ENCODE measurements at places on chromosomes 6 and 20.
A peak's percentile ranks its signal among the peaks of the same experiment; 100 is the strongest.

DNA sequence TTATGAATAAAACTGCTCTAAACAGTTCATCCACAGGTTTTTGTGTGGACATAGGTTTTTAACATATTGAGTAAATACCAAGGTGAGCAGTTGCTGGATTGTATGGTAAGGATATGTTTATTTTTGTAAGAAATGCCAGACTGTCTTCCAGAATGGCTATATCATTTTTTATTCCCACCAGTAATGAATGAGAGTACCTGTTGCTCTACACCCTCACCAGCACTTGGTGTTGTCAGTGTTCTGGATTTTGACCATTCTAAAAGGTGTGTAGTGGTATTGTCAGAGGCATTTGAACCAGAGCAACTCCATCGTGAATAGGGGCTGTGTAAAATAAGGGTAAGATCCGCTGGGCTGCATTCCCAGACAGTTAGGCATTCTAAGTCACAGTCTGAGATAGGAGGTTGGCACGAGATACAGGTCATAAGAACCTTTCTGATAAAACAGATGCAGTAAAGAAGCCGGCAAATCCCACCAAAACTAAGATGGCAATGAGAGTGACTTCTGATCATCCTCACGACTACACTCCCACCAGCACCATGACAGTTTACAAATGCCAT, 12.9 kb upstream of the NT5E start:
- DNase-seq: no peak

DNA sequence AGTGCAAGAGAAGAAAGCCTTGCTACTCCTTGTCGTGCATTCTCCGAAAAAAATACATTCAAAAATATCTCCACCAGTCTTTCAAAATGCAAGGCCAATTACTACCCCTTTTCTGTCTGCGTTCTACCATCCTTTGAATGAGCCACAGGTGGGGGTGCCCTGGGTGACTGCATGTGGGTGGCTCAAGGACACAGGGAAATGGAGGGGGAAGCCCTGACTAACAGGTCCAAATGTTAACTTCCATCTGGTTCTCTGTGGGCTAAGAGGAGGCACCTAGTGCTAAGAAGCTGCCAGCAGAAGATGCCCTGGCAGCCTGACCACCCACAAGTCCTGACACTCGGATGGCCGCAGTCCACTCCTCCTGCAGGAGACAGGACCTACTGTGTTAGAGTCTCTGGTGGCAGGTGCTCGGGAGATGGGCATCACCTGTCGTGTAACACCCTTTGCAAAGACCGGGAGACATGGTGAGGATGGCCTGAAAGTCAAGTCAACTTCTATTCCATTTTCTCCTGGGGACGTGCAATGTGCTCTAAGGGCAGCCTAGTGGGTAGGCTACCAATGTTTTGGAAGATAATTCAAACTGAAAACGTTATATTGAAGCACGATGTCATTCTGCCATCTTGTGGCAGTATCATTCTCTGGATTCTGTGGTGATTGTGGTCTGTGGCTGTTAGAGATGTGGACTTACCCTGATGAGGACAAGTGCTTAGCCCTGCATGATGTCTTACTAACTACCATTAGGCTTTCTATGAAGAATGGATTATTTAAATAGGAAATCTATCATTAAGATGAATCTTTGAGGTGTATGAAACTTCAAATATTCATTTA, 27.4 kb upstream of the IGF2R start:
- peak; percentile 67 for DNase-seq

DNA sequence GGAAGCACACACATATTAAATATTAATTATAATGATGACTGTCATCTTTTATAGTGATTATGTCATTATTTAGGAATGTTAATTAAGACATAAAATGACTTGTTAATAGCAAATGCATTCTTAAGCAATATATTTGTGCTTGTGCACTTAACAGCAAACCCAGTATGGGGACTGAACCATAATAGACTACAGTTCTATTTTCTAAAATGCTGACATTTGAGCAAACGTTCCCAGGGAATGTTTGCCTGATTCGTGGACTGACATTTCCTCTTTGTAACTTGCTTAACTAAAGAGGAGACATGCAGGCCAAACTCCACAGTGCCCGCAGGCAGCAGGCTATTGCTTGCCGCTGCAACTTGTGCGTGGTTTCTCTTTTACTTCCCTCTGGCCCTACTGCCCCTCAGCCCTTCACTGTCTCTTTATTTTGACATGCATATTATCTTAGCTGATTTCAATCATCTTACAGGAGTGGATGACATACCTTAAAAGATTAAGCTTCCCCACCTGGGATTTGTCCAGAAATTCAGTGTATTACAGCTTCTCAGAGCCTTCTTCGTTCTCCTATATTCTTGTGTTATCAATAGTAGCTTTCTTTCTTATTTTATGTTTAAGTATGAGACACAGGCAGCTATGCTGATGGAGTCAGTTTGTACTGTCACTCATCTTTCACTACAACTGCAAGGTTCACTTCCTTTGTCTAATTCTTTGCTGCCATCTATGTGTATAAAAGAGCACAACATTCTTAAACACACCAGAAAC, 141.5 kb downstream of the GMDS start:
- DNase-seq: peak; percentile 68

GRCh38 chr6:30547454-30547853, 8.8 kb downstream of the GNL1 start:
- no peak for DNase-seq

DNA sequence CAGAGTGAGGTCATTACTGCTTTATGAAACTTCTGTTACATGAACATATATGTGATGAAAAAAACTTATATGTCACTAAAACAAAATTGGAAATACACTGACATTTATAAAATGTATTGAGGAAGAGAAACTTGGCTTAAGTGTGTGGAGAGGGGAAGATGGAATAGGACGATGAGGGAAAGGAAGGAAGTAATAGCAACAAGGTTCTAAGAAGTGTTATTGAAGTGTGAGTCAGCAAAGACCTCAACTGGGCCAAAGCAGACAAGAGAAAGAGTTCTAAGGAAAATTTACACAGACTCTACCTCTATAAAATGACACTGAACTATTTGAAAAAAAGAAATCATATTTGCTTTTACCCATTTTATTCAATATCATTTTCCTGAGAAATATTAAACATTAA, 38.3 kb downstream of the SNX3 start:
- DNase-seq: peak; percentile 71

DNA sequence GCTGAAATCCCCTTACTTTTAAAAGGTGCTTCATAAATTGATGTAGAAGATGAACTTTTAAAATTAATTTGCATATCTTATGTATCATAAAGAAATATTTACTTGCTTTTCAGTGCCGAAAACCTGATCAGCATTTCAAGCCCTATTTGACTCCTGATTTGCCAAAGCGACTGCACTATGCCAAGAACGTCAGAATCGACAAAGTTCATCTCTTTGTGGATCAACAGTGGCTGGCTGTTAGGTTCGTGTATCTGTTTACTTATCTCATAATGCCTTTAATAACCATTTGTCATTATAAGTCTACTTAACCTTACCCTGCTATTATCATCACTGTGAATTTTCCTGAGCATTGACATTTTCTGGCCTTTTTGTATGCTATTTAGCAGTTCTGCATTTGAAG, 7.8 kb downstream of the OR2A4 start:
- DNase-seq: no peak

- peak; percentile 9 for DNase-seq
Measured at GRCh38 chr6:130931683-130932082, 104.5 kb downstream of the SMLR1 start.

- DNase-seq: no peak
Measured at GRCh38 chr6:13428583-13429405, 58.6 kb downstream of the GFOD1 start.

GRCh38 chr6:44169154-44169553, 10.5 kb downstream of the CAPN11 start:
- DNase-seq: no peak

GRCh38 chr20:3077618-3078134, 6.3 kb downstream of the OXT start:
- DNase-seq: no peak

DNA sequence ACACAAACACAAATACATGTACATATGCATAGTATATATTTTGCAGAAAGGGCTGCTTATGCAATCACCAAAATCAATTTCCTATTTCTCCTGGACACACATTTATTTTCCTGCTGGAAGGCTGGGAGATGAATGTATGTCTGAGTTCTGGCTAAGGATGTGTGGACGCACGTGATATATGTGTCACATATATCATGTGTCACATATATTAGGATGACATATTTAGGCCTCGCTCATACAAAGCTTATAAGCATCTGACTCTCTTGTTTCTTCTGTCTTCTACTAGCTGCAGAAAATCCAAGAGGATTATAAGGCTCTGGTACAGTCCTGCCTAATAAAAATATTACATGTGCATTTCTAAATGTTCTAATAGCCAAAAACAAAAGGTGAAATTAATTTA, 47.2 kb upstream of the TFAP2D start:
- no peak for DNase-seq

GRCh38 chr6:146965110-146965689, 239.0 kb upstream of the STXBP5 start:
- DNase-seq: no peak

DNA sequence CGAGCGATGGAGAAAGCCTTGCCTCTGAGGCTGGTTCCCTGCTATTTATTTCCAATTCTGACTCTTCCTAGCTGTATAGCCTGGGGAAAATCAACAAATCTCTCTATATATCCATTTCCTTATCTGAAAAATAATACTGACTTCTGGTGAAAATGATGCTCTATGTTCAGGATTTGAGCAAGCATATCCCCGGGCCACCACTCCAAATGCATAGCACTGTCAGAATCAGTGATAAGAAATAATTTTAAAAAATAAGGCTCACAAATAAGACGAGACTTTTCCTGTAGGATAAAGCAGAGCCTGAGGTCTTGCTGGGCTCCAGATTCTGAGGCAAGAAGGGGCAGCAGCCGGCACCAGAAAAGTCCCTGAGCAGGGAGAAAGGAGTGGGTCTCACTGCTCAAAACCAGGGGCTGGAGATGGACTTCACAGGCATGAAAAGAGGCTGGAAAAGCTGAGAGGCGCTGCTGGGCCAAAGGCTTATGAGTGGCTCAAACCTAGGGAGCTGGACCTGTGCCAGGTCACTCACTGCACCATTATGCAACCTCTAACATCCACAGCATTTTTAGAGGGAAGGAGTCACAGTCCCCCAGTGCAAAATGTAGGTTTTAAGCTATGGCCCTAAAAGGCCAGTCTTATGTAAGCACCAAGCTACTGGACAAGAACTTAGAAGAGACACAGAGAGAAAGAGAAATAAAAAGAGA, 48.1 kb upstream of the SLC17A4 start:
- DNase-seq: peak; percentile 8
